ENCODE measurements at places on chromosomes 3 and 15. TPM values are rescaled to one million over a fixed set of nuclear protein-coding genes. Genes with fewer than 3 reads are reported as not detected.

The LRRC31 gene
- total RNA-seq = not detected

The MYO5C gene
- total RNA-seq = 23.3 TPM

The IQCF5 gene
- not detected for total RNA-seq

The DPPA4 gene
- not detected for total RNA-seq

The MESP2 gene
- 0.83 TPM for total RNA-seq

The MST1R gene
- total RNA-seq = 26.5 TPM

The PAQR9 gene
- not detected for total RNA-seq

The FEZF2 gene
- total RNA-seq = not detected

The NMNAT3 gene
- total RNA-seq = 9.1 TPM

The RPL35A gene
- 880 TPM for total RNA-seq

GRCh38 chr3:106810300-106810875 is 566.9 kb upstream of the CCDC54 start:
- H3K27ac ChIP-seq = no peak overlapping the region
- no peak for DNase-seq
- H3K4me3 ChIP-seq = no peak overlapping the region
- H3K27me3 ChIP-seq = no peaks in the 10 kb centered on the region

DNA sequence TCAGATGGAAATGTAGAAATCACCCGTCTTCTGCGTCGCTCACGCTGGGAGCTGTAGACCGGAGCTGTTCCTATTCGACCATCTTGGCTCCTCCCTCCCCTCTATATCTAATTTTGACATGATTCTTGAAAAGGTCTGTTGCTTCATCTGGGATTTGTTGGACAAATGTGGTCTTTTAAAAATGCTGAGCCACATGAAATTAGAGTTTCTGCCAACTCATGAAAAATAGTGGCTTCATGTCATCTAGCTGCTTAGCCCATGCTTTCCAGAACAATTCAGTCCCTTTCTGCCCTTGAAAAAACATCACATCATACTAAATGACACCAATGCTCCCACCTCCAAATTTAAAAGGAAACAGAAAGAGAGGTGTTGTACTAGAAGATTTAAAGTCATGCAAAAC is 148.6 kb upstream of the EIF1B start:
- H3K36me3 ChIP-seq = no peaks in the 10 kb centered on the region
- no peak for DNase-seq
- H3K27me3 ChIP-seq = no peaks in the 10 kb centered on the region
- H3K4me3 ChIP-seq = no peak overlapping the region
- H3K27ac ChIP-seq = no peak overlapping the region

- H3K4me1 ChIP-seq = no peaks in the 10 kb centered on the region
- no peaks in the 10 kb centered on the region for H3K36me3 ChIP-seq
- no peaks in the 10 kb centered on the region for H3K27me3 ChIP-seq
Observed at GRCh38 chr3:194386648-194387047, 12.4 kb downstream of the GP5 start.

DNA sequence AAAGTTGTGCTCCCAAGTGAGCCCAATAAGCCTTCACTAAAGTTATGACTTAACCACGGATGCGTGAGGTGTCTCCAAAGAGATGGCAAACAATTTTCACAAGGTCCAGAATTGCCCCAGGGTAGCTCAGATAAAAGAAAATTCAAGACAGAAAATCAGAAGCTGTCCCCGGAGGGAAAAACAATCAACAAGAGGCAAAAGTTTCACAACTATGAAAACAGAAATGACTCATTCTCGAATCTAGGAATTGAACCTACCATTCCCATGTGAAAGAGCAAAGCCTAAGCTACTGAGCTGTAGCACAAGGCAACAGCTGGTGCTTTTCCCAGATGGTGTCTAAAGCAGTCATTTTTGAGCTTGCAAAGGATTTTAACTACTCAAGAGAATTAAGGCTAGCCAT is 33.5 kb upstream of the MKRN3 start:
- no peaks in the 10 kb centered on the region for H3K36me3 ChIP-seq
- no peaks in the 10 kb centered on the region for H3K4me1 ChIP-seq
- no peaks in the 10 kb centered on the region for H3K27me3 ChIP-seq
- DNase-seq = no peak
- H3K27ac ChIP-seq = no peak overlapping the region

GRCh38 chr3:59401924-59402323 is 352.1 kb upstream of the CFAP20DC start:
- H3K4me3 ChIP-seq = no peak overlapping the region
- H3K27ac ChIP-seq = no peak overlapping the region
- no peaks in the 10 kb centered on the region for H3K27me3 ChIP-seq
- no peaks in the 10 kb centered on the region for H3K4me1 ChIP-seq
- no peaks in the 10 kb centered on the region for H3K36me3 ChIP-seq
- DNase-seq = no peak

- DNase-seq = no peak
- H3K27me3 ChIP-seq = no peaks in the 10 kb centered on the region
- peak overlapping the region; percentile 95 for H3K4me3 ChIP-seq
- H3K27ac ChIP-seq = peak overlapping the region; percentile 95
- H3K4me1 ChIP-seq = peaks cover 41% of the 10 kb centered on the region
- peaks cover 6% of the 10 kb centered on the region for H3K36me3 ChIP-seq
Observed at GRCh38 chr3:4981294-4981664, 2.0 kb downstream of the BHLHE40 start.

- H3K4me3 ChIP-seq = no peak overlapping the region
Observed at GRCh38 chr15:97461226-97461625, 499.3 kb upstream of the ARRDC4 start.

DNA sequence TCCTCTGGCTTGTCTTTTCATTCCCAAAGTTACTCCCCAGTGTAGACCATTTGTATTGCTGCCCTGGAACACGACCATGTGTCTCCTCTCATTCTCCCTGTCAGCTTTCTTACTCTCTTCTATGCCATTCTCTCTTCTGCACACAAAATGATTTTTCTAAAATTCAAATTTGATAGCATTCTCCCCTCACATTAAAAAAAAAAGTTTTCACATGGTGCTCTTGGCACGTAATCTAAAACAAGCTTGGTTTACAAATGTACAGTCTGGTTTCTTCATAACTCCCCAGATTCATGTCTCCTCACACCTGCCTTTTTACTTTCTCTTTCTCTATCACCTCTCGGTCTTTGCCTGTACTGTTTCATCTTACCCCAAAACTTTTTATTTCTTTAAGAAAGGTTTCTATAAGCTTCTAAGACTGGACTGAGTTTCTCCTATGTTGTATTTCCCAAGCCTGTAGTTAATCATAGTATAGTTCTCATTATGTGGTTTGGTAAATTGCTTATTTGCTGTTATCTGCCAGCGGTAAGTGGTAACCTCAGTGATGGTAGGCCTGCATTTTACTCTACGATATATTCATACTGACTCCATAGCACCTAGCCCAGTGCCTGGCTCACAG is 31.2 kb downstream of the BCHE start:
- peak overlapping the region; percentile 3 for H3K4me3 ChIP-seq
- no peak for DNase-seq
- no peaks in the 10 kb centered on the region for H3K4me1 ChIP-seq

DNA sequence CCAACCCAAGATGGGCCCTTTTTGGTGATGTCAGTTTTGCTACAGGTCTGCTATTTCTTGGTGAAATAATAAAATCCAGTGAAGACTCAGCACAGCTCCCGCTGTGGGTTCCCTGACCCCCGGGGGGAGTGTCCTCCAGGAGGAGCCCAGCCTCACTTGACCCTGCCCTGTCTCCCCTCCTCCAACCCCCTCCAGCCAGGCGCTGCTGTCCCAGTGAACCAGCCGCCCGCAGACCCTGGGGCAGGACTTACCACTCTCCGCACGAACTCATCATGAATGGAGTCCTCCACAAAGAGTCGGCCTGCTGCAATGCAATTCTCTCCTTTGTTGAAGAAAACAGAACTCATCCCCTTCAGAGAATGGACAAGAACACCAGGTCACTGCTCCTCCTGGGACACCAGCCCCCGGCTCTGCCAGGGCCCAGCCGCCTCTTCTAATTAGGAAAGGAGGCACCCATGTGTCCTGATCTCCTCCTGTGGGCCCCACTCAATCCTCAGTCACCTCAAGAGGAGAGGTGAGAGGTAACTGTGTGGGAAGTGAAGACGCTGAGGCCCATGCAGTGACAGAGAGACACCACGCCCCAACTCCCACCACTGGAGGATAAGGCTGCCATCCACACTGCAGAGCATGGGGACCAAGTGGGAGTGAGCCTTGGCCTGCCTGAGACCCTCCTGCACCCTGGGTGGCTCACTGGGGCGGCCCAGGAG is 28.8 kb upstream of the SLC41A3 start:
- no peak overlapping the region for H3K4me3 ChIP-seq
- no peak overlapping the region for H3K27ac ChIP-seq
- no peaks in the 10 kb centered on the region for H3K27me3 ChIP-seq
- no peak for DNase-seq

DNA sequence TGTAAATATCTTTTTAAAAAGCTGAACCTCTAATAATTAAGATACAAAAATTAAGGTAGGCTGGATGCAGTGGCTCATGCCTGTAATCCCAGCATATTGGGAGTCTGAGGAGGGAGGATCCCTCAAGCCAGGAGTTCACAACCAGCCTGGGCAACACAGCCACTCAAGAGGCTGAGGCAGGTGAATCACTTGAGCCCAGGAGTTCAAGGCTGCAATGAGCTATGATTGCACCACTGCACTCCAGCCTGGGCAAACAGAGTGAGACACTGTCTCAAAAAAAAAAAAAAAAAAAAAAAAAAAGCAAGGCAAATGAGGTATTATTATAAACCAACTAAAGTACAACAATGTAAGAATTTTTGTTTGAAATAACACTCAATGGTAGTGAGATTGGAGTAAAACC is 47.6 kb downstream of the EFHB start:
- H3K27me3 ChIP-seq = no peaks in the 10 kb centered on the region
- no peak for DNase-seq
- H3K36me3 ChIP-seq = no peaks in the 10 kb centered on the region
- no peak overlapping the region for H3K27ac ChIP-seq
- peaks cover 9% of the 10 kb centered on the region for H3K4me1 ChIP-seq

DNA sequence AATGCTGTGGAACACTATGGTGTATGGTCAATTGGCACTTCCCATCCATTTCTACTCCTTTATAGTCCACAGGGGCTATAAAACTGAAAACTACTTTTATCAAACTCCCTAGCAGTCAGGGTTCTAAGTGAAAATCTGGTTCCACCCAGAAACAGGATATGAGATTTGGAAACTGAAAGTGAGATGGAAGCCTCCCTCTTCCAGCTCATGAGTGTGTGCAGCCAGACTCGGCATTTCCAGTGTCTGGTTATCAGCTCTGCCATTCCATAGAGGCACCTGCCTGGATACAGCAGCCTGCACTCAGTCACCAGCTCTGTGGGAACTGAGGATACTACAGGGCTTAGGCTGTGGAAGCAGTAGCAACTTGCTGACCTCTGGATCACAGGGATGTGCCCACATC is 14.7 kb upstream of the PLA2G4F start:
- peaks cover 5% of the 10 kb centered on the region for H3K4me1 ChIP-seq
- no peaks in the 10 kb centered on the region for H3K27me3 ChIP-seq
- no peak overlapping the region for H3K4me3 ChIP-seq
- H3K36me3 ChIP-seq = peaks cover 41% of the 10 kb centered on the region

- no peaks in the 10 kb centered on the region for H3K27me3 ChIP-seq
- H3K4me3 ChIP-seq = no peak overlapping the region
- no peaks in the 10 kb centered on the region for H3K36me3 ChIP-seq
- peaks cover 8% of the 10 kb centered on the region for H3K4me1 ChIP-seq
- no peak for DNase-seq
Observed at GRCh38 chr3:142999881-143000280, 1.5 kb upstream of the U2SURP start.

- peaks cover 8% of the 10 kb centered on the region for H3K36me3 ChIP-seq
- peak overlapping the region; percentile 91 for H3K27ac ChIP-seq
- peak overlapping the region; percentile 53 for H3K4me3 ChIP-seq
- H3K4me1 ChIP-seq = peaks cover 76% of the 10 kb centered on the region
- no peaks in the 10 kb centered on the region for H3K27me3 ChIP-seq
Observed at GRCh38 chr3:149375501-149376196, 1.8 kb downstream of the TM4SF1 start.

DNA sequence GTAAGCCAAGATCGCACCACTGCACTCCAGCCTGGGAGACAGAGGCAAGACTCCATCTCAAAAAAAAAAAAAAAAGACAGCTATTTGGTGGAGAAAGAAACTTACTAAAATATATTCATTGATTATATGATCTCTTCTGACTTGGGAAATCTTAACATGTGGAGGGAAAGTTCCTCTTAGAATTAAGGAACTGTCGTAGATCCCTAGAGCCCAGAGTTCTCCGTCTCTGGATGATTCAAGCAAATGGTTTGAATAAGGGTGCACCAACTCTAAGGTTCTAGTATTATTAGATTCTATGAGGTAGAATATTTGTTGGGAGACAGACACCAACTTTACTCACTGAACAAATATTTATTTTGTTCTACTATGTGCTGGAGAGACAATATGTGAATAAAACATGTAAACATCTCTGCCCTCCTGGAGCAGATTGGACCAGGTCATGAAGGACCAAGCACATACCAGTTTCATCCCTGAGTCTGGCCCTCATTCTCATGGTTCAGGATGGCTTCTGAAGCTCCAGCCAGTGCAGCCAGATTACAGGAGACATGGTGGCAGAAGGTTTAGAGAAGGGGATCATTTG is 129.7 kb downstream of the MITF start:
- H3K36me3 ChIP-seq = no peaks in the 10 kb centered on the region
- H3K27me3 ChIP-seq = no peaks in the 10 kb centered on the region
- H3K4me3 ChIP-seq = no peak overlapping the region
- H3K4me1 ChIP-seq = peaks cover 38% of the 10 kb centered on the region

- peaks cover 6% of the 10 kb centered on the region for H3K4me1 ChIP-seq
- H3K36me3 ChIP-seq = peaks cover 28% of the 10 kb centered on the region
- no peak overlapping the region for H3K27ac ChIP-seq
- no peak for DNase-seq
Observed at GRCh38 chr3:196792771-196793170, 53.1 kb downstream of the PAK2 start.

GRCh38 chr3:108804437-108804836 is 18.1 kb upstream of the TRAT1 start:
- H3K4me3 ChIP-seq = no peak overlapping the region
- no peak overlapping the region for H3K27ac ChIP-seq
- no peaks in the 10 kb centered on the region for H3K27me3 ChIP-seq
- H3K4me1 ChIP-seq = no peaks in the 10 kb centered on the region
- H3K36me3 ChIP-seq = no peaks in the 10 kb centered on the region

DNA sequence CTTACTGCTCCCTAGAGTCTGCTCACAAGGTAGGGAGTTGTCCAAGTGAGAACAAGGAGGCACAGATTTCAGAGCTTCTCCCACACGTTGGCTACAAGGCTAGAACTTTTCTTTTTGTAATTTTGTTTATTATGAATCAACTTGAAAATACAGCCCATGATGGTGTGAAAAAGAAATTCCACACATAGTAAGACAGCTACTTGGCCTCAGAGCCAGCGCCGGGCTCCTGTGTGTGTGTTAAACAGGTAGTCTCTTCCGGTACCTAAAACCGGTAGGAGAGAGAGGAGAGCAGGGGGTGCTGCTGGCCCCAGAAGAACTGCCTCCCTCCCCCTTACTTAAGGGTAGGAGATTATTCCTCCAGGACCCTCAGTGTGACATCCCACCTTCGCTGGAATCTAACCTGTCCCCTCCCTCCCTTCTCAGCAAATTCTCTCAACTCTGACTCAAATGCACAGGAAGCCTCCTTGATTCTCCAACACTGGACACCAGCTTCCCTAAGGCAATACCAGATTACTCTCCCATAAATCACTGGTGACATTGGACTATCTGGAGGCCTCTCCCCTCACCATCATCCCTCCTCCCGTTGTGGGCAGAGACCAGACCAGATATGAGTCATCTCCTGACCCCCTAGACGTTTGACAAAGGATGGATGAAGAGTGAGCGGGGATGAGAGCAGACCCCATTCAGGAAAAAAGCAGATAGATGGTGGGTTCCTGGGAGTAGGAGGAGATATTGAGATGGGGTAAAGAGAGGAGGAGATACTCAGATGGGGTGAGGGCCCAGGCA is 4.5 kb upstream of the IP6K1 start:
- peaks cover 11% of the 10 kb centered on the region for H3K4me1 ChIP-seq
- H3K4me3 ChIP-seq = no peak overlapping the region
- no peaks in the 10 kb centered on the region for H3K27me3 ChIP-seq
- no peak overlapping the region for H3K27ac ChIP-seq
- DNase-seq = no peak

Measured in esophagus squamous epithelium (tissue), 5 donors.